ENCODE measurements at places on chromosomes 11 and 22.

DNA sequence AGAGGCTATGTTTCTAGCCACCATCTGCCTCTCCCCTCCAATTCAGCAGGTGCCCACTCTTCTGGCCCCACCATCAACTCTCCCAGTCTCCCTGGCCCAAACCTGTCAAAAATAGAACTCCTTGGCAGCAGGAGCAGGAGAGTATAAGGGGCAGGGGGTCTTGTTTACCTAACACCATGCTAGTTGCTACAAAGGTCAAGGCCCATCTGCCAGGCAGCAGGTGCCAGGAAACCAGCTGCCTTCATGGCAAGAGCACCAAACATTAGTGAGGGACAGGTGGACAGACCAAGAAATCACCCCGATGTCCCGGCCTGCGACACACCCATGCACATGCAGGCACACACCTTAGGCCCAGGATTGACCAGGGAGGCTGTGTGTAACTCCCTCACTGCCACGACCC is 387.9 kb downstream of the BUD13 start:
- no peak for DNase-seq

- DNase-seq = no peak
Measured at GRCh38 chr11:90234977-90235376, 12.1 kb upstream of the CHORDC1 start.

DNA sequence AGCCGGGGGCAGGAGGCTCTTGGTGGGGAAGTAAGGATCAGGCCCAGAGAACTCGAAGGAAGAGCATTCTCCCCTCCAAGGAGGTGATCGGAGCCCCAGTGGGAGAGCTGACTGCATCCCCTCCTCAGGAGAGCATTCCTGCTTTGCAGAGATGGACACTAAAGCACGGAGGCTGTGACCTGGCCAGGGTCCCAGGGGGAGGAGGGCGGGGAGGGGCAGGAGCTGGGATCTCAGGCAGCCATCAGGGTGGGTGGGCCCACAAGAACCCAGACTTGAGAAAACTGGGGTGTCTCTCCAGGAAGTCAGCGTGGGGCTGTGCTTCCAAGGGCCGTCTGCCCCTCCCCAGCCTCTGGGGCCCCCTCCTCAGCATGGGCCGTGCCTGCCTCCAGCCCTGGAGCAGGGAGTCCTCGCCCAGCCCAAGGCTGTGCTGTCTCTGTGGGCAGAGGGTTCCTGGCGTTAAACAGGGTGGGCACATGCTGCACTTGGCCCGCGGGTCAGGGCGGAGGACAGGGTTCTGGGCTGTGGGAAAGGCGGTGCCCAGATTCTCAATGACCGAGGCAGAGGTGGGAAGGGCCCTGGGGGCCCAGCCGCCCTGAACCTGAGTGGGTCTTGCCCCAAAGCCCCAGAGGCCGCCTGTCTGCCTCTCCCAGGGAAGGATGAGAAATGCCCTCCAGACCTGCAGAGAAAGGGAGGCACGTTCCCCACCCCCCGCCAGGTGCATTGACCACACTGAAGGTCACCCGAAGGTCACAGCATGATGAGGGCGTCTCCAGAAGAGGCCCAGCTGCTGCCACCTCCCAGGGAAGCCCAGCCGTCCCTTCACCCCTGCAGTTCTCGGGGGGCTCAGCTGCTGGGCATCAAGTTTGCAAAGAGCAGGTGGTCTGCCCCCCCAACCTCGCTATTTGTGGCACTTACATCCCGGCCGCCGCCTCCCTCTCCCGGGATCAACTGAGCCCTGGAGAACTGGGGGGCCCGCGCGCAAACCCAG is 643 bp downstream of the CEND1 start:
- DNase-seq = no peak

- DNase-seq = no peak
Measured at GRCh38 chr11:69018924-69019323, 5.9 kb upstream of the MRGPRF start.

DNA sequence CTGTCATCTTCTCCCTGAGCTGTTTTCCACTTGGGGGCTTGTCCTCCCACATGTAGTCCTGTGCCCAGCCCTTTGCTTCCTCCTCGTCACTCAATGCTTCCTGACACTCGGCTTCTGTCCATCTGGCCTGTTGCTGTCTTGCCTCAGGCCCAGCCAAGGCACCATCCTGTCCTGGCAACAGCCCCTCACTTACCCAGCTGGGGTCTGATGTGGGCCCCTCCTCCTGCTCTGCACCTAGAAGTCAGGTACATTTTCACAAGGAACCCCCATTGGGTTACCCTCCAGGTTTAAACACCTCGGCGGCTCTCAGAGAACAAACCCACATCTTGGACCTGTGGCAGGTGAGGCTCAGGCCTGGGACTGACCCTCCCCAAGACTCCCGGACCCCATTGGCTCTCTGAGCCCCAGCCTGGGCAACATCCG is 784.8 kb downstream of the TBC1D22A start:
- no peak for DNase-seq

DNA sequence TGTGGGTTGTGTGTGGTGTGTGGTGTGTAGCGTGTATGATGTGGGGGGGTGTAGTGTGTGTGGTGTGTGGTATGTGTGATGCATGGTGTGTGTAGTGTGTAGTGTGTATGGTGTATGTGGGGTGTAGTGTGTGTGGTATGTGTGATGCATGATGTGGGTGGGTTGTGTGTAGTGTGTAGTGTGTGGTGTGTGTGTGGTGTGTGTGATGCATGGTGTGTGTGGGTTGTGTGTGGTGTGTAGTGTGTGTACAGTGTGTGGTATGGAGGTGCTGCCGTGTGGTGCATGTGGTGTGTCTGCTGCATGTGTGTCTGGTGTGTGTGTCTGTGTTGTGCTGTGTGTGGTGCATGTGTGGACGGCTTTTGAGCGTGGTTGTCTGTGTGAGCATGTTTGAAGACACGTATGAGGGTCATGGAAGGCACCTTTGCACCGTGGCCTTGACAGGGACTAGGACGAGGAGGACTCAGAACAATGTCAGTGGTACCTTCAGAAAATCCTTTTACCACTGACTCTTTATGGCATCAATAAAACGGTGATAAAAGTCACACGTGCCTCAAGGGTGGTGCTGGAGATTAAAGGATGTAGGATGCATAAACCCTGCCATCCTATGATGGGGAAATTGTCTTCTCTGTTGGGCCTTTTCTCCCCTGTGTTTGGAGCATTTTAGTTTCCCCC is 328.7 kb upstream of the B3GAT1 start:
- no peak for DNase-seq

GRCh38 chr11:62147545-62147944 is 23.7 kb downstream of the INCENP start:
- DNase-seq = no peak

GRCh38 chr11:74847395-74847794 is 98.7 kb downstream of the RNF169 start:
- DNase-seq = no peak

GRCh38 chr11:66883016-66883965 is 26.4 kb downstream of the LRFN4 start:
- no peak for DNase-seq

DNA sequence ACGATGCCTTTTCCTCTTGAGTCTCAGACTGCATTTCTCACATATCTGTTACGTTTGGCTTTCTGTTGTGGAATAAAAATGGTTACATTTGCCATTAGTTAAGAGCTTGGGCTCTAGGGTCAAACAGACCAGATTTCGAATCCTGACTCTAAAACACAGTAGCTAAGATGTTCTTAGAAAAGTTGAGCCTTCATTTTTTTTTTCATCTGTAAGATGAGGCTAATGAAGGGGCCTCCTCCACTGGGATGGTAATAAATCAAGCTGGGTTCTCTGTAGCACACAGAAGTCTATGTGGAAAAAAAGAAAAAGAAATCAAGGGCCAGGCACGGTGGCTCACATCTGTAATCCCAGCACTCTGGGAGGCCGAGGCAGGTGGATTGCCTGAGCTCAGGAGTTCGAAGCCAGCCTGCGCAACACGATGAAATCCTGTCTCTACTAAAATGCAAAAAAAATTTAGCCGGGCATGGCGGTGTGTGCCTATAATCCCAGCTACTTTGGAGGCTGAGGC is 49.9 kb upstream of the CAPRIN1 start:
- no peak for DNase-seq

DNA sequence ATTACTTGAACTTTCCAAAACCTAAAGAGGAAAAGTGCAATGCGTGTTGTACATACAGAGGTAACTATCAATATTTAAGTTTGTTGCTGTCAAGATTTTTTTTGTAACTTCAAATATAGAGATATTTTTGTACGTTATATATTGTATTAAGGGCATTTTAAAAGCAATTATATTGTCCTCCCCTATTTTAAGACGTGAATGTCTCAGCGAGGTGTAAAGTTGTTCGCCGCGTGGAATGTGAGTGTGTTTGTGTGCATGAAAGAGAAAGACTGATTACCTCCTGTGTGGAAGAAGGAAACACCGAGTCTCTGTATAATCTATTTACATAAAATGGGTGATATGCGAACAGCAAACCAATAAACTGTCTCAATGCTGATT is 2.1 kb downstream of the ADM start:
- DNase-seq = no peak

DNA sequence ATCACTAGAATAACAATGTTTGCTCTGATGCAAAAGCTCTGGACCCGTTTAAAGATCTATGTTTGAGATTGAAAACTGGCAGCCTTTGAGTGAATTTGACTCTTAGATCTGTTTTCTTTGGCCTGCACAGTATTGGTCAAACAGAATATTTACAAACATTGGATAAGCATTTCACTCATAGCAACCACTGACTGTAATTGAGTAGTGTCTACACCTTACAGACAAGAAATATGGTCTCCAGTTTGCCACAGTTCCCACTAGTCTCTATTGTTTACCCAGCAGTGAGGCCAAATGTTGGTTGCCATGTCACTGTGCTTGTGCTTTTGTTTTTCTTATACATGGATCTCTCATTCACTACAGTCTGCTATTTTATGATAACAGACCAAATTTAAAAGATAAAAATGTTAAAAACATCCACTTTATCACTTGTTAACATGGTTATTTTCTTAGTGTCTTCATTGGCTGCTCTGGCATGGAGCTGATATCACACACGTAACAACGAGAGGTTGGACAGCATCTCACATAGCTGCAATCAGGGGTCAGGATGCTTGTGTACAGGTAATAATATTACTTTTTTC is 12.2 kb downstream of the ANKRD42 start:
- DNase-seq = no peak

DNA sequence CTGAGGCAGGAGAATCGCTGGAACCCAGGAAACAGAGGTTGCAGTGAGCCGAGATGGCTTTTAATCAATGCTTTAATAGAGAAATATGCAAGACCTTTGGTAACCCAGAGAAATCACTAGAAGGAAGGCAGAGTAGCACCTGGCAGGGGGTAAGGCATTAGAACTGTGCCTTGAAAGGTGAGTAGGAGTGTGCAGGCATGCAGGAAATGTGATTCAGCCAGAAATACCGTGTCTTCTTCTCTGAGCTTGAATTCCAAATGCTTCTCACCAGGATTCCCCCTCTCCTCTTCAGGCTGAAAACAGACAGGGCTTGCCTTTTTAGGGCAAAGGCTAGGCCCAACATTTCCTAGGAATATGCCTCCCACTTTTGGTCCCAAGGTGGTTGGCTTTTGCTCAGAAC is 51.0 kb downstream of the OR4D9 start:
- no peak for DNase-seq

GRCh38 chr22:46259374-46259773 is 3.8 kb downstream of the PKDREJ start:
- DNase-seq = no peak

- DNase-seq = no peak
Measured at GRCh38 chr22:37248251-37248650, 4.2 kb upstream of the RAC2 start.

GRCh38 chr11:20042811-20043341 is 117.4 kb downstream of the DBX1 start:
- no peak for DNase-seq

GRCh38 chr22:33920197-33920540 is at the start of gene LARGE1:
TSS of gene LARGE1 (minus strand) at chr22:33920476.
- no peak for DNase-seq

GRCh38 chr11:68049509-68050370 is 10.9 kb downstream of the TCIRG1 start:
- no peak for DNase-seq

- no peak for DNase-seq
Measured at GRCh38 chr11:109972939-109973338, 120.3 kb upstream of the ZC3H12C start.

DNA sequence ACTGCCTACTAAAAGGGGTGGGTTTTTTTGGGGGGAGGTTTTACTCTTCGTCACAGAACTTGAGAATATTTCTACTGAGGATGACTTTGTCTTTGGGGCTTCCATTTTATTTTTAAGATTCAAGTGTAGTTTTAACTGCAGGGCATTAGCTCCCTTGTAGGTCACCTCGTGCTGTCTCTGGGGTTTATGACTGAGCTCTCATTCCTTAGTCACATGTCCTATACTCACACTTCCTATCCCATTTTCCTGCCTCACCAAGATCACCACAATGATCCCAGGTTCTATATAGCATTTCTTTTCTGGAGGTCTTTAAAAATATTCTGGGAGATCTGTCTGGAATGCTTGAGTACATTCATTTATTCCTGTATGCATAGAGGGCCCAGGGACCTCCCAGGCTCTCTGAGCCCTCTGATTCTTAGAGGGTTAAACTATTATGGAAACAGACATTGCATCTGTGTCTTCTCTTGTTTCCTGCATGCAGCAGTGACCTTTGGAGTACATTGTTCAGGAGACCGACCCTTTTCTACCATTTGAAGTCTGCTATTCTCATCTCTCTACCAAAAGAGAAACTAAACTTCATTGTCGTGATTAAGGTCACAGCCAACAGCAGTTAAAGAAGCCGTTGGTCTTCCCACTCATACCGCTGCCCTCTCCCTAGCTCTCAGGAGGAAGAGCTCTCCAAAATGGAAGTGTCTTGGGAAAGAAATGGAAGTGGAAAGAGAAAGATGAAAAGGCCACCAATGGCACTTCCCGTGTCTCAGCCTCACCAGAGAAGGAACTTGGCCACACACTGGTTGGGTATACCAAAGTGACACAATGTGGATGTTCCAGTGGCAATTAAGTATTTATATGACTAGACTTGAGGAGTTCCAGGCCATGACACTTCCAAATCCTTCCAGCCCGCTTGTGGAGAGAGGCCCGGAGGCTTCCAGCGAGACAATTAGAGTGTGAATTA is 77.5 kb downstream of the ZBTB16 start:
- DNase-seq = no peak

DNA sequence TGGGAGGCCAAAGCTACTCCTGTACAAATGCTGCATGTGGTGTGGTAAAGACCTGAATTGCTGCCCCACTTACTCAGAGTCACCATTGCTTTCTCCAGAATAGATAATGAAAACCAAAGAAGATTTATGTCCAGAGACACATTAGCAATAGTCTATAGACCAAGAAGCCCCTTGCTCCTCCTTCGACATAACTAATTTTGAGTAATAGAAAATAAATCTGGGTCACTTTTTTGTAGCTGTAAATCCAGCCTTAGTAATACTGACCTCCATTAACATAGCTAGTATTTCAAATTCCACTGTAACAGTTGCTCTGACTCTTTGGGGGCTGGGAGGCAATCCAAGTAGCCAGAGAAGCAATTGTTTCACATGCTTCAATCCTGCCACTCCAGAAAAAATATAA is 145.9 kb downstream of the MAML2 start:
- DNase-seq = no peak
